Ovary (tissue), 10 donors: ENCODE measurements at places on chromosomes 3 and 15. TPM values are rescaled to one million over a fixed set of nuclear protein-coding genes. Genes with fewer than 3 reads are reported as not detected.

DNA sequence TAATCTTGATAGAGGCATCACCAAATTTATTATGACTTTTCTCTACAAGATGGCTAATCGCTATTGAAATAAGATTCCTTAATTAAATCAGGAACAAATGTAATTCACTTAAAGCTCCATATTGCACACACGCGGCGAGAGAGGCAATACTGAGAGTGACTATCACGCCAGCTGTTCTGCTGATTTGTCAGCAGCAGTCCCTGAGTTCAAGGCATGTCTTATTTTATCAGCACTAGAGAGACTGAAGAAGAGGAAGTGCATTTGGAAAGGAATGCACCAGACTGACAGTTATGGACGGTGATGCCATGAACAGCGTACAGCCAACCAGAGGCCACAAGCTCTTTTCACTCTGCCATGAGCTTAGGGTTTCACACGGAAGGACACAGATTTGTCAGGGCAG lies 83.6 kb upstream of the SLCO3A1 start:
- DNase-seq = no peak
- no peaks in the 10 kb centered on the region for H3K27me3 ChIP-seq
- H3K4me1 ChIP-seq = no peaks in the 10 kb centered on the region
- no peaks in the 10 kb centered on the region for H3K36me3 ChIP-seq
- no peak overlapping the region for H3K4me3 ChIP-seq

GRCh38 chr3:149516920-149517319 lies 42.4 kb downstream of the TM4SF4 start:
- H3K27me3 ChIP-seq = no peaks in the 10 kb centered on the region
- peaks cover 3% of the 10 kb centered on the region for H3K4me1 ChIP-seq
- H3K36me3 ChIP-seq = no peaks in the 10 kb centered on the region

DNA sequence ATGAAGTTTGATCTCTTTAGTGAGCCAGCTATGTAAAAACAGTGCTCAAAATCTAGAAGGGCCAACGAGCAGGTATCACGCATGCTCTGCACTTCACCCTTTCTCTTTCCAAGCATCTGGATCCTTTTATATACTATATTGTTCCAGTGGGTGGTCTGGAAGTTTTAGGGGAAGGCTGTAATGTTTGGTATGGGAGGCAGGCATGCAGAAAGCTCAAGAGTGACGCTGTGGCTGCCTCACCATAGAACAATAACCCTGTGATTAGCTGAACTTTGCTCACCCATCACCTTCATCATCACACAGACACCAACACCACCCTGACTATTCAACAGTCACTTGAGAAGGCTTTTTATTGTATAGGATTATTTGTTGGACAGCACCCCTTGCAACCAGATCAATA lies 81.6 kb downstream of the FBN1 start:
- no peak for DNase-seq
- H3K36me3 ChIP-seq = no peaks in the 10 kb centered on the region
- no peak overlapping the region for H3K27ac ChIP-seq
- H3K4me1 ChIP-seq = peaks cover 12% of the 10 kb centered on the region

The NRROS gene
- polyA plus RNA-seq = 3.2 TPM

GRCh38 chr15:67054676-67055075 lies 10.7 kb upstream of the SMAD3 start:
- no peaks in the 10 kb centered on the region for H3K27me3 ChIP-seq
- peaks cover 15% of the 10 kb centered on the region for H3K4me1 ChIP-seq
- no peak overlapping the region for H3K27ac ChIP-seq
- H3K36me3 ChIP-seq = no peaks in the 10 kb centered on the region

DNA sequence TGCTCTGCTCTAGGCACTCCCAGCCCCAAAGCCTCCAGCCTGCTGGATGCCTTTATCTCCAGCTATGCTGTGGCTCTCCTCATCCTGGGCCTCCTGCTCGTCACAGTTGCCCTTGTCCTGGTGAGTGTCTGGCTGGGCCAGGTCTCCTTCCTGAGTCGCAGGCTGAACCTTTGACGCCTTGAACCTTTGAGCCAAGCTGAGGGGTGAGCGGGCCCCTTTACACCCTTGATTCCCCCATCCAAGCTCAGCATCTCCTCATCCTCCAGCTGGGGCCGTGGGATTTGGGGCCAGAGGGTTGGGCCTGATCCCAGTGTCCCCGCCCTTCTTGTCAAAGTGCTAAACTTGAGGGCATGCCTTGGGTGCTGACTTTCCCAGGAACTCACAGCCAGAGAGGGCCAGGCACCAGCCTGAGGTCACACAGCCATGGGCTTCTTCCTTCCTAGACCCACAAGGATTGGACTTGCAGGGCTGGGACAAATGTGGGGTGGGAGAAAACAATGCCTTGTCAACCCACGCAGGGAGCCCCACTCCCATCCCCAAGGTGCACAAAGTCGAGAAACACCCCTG lies 137.0 kb downstream of the TBC1D2B start:
- no peaks in the 10 kb centered on the region for H3K36me3 ChIP-seq
- no peak for DNase-seq
- no peaks in the 10 kb centered on the region for H3K27me3 ChIP-seq
- H3K4me1 ChIP-seq = no peaks in the 10 kb centered on the region

GRCh38 chr15:52731004-52731403 lies 51.8 kb upstream of the ATOSA start:
- H3K4me1 ChIP-seq = peaks cover 5% of the 10 kb centered on the region
- DNase-seq = no peak
- H3K4me3 ChIP-seq = no peak overlapping the region

The CD86 gene
- polyA plus RNA-seq = 8.7 TPM

GRCh38 chr15:74885461-74885860 lies 4.4 kb upstream of the MPI start:
- H3K4me1 ChIP-seq = peaks cover 12% of the 10 kb centered on the region
- H3K36me3 ChIP-seq = no peaks in the 10 kb centered on the region
- H3K27ac ChIP-seq = no peak overlapping the region
- no peaks in the 10 kb centered on the region for H3K27me3 ChIP-seq

DNA sequence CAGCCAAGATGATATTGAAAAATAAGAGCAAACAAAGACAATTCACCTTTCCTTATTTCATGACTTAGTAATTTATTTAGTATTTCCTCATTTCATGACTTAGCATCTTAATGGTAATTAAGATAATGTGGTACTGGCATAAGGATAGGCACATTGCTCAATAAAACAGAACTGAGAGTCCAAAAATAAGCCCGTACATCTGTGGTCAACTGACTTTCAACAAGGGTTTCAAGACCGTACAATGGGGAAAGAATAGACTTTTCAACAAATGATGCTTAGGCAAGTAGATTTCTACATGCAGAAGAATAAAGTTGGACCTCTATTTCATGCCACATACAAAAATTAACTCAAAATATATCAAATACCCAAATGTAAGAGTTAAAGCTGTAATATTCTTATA lies 603 bp upstream of the PYDC2 start:
- H3K4me1 ChIP-seq = no peaks in the 10 kb centered on the region
- H3K4me3 ChIP-seq = no peak overlapping the region

The UBA7 gene
- polyA plus RNA-seq = 29.3 TPM

DNA sequence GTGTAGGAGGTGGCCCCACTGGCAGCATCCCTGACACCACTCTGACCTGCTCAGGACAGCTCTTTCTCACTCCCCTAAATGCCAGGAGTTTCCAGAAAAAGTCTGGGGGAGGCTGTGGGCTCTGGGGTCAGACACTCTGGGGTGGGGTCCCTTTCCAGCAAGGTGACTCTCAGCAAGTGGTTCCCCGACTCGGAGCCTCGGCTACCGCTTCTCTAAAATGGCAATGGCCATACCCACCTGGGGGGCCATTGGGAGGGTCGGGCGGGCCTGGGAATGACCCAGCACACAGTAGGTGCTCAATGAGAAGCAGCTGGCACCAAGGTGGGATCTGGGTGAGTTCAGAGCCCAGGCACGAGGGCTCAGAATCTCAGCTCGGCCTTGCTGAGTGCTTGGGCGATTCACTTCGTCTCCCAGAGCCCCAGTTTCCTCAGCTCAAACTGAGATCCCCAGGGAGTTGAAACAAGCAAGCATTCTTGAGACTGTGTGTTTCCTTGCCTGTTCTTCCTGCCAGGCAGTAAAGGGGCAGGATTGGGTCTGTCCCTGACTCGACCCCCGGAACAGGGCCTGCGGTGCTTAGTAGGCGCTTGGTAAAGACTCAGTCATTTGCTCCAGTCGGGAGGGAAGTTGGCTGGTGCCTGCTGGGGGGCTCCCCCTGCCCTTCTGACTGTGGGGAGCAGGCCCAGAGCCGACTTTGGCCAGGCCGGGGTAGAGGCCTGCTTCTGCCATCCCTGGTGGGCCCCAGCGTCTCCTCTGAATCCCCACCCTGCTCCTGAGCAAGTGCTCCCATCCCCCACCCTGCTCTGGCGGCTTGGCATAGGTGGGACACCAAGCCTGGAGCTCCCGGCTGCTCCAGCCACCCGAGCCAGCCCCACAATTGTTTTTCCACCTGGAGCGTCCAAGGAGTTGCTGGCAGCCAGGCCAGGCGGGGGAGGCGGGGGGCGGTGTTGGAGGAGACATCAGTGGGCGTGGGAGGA lies 32.9 kb upstream of the FBLN2 start:
- no peaks in the 10 kb centered on the region for H3K36me3 ChIP-seq
- no peak for DNase-seq
- H3K27ac ChIP-seq = no peak overlapping the region

GRCh38 chr3:116873142-116873541 lies 163.6 kb downstream of the TUSC7 start:
- no peak for DNase-seq
- no peak overlapping the region for H3K27ac ChIP-seq
- no peaks in the 10 kb centered on the region for H3K27me3 ChIP-seq
- no peak overlapping the region for H3K4me3 ChIP-seq
- no peaks in the 10 kb centered on the region for H3K4me1 ChIP-seq
- H3K36me3 ChIP-seq = no peaks in the 10 kb centered on the region

The TMEM207 gene
- polyA plus RNA-seq = not detected

GRCh38 chr3:195258449-195259153 lies 12.4 kb downstream of the XXYLT1 start:
- no peak for DNase-seq
- peak overlapping the region; percentile 86 for H3K27ac ChIP-seq
- no peaks in the 10 kb centered on the region for H3K27me3 ChIP-seq
- H3K4me3 ChIP-seq = no peak overlapping the region

DNA sequence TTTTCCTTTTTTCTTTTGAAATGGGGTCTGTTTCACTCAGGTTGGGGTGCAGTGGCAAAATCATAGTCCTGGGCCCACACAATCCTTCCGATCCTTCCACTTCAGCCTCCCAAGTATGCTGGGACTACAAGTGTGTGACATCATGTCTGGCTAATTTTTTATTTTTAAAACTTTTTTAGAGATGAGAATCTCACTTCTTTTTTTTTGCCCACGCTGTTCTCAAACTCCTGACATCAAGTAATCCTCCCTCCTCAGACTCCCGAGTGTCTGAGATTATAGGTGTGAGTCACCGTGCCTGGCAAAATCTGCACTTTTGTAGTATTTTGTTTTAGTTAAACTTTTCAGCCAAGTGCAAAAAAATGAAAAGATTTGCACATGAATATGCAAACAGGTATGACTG lies 171.0 kb downstream of the FNDC3B start:
- no peaks in the 10 kb centered on the region for H3K27me3 ChIP-seq
- DNase-seq = no peak
- H3K36me3 ChIP-seq = no peaks in the 10 kb centered on the region
- H3K4me1 ChIP-seq = peaks cover 18% of the 10 kb centered on the region
- no peak overlapping the region for H3K27ac ChIP-seq
- no peak overlapping the region for H3K4me3 ChIP-seq

The PP2D1 gene
- not detected for polyA plus RNA-seq

DNA sequence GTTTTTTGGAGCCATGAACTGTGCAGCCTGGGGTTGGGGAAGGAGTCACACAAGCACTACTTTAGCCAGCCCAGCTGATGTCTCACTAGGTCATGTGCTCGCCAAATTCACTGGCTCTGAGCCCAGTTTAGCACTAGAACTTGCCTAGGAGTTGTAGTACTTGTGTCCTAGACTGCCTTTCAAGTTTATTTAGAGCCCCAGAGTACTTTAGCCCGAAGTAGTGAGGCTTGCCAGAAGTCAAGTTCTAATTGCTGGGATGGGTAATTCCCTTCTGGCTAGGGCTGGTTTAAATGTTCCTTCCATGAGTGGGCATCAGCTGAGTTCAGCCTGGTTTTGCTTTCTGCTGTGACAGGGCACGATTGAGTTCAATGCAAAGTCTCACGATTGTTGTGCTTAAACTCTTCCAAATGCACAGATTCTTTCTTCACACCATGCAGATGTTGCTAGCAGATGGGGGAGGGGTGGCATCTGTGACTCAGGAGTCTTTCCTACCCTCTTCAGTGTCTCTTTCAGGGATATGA lies 228.2 kb upstream of the ZPLD1 start:
- no peak for DNase-seq
- no peaks in the 10 kb centered on the region for H3K4me1 ChIP-seq
- H3K27me3 ChIP-seq = no peaks in the 10 kb centered on the region
- no peak overlapping the region for H3K4me3 ChIP-seq
- H3K36me3 ChIP-seq = no peaks in the 10 kb centered on the region

DNA sequence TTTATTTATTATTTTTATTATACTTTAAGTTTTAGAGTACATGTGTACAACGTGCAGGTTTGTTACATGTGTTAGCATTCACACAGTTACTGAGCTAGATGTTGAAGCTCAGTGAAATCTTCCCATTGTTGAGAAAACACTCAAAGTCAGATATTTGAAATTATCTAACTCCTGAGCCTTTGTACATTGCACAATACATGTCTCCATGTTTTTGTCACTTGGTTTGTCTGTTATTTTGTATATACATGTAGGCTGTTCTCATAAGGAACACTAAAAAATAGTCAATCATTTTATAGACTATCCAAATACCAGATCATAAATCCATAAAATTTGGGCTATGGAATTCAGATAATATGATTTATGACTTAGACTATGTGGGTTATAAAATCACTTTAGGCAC lies 1126.5 kb downstream of the NSUN3 start:
- no peak overlapping the region for H3K4me3 ChIP-seq
- no peaks in the 10 kb centered on the region for H3K4me1 ChIP-seq
- H3K27me3 ChIP-seq = peaks cover 3% of the 10 kb centered on the region
- no peak for DNase-seq
- H3K36me3 ChIP-seq = no peaks in the 10 kb centered on the region

The ESYT3 gene
- polyA plus RNA-seq = 0.70 TPM

The CCR3 gene
- not detected for polyA plus RNA-seq

DNA sequence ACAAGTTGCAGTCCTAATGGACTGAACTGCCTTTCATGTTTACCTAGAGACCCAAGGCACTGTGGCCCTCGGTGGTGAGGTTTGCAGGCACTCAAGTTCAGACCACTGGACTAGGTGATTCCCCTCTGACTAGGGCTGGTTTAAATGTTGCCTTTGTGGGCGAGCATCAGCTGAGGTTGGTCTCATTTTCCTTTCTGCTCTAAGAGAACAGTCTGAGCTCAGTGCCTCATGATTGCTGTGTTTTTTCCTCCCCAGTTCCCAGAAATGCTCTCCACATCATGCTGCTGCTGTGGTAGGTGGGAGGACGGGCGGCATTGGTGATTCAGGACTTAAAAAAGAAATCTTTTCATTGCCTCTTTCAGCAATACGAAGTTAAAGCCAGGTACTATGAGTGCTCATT lies 237.2 kb downstream of the MBNL1 start:
- H3K36me3 ChIP-seq = no peaks in the 10 kb centered on the region
- DNase-seq = no peak

GRCh38 chr15:57503051-57503702 lies 88.5 kb upstream of the MYZAP start:
- H3K4me3 ChIP-seq = no peak overlapping the region
- peaks cover 14% of the 10 kb centered on the region for H3K4me1 ChIP-seq
- H3K27me3 ChIP-seq = no peaks in the 10 kb centered on the region

GRCh38 chr3:33115024-33115768 lies 1.4 kb downstream of the CRTAP start:
- H3K27ac ChIP-seq = peak overlapping the region; percentile 99
- no peaks in the 10 kb centered on the region for H3K4me1 ChIP-seq
- no peaks in the 10 kb centered on the region for H3K27me3 ChIP-seq
- DNase-seq = peak; percentile 81
- no peaks in the 10 kb centered on the region for H3K36me3 ChIP-seq
